ENCODE measurements at places on chromosomes 6 and 20. TPM values are rescaled to one million over a fixed set of nuclear protein-coding genes. Genes with fewer than 3 reads are reported as not detected.

The RIMS4 gene
- 0.12 TPM for total RNA-seq

The DEFB124 gene
- not detected for total RNA-seq

The FRS3 gene
- 5.2 TPM for total RNA-seq

The CFB gene
- 39.6 TPM for total RNA-seq

The CFAP61 gene
- total RNA-seq: 23.8 TPM

The PRPH2 gene
- 0.47 TPM for total RNA-seq

The CRISP3 gene
- total RNA-seq: not detected

The HLA-DQB1 gene
- total RNA-seq: 4.4 TPM

The GMDS gene
- total RNA-seq: 6.4 TPM

The FOXC1 gene
- total RNA-seq: 2.7 TPM

The SLC17A9 gene
- 1.5 TPM for total RNA-seq

DNA sequence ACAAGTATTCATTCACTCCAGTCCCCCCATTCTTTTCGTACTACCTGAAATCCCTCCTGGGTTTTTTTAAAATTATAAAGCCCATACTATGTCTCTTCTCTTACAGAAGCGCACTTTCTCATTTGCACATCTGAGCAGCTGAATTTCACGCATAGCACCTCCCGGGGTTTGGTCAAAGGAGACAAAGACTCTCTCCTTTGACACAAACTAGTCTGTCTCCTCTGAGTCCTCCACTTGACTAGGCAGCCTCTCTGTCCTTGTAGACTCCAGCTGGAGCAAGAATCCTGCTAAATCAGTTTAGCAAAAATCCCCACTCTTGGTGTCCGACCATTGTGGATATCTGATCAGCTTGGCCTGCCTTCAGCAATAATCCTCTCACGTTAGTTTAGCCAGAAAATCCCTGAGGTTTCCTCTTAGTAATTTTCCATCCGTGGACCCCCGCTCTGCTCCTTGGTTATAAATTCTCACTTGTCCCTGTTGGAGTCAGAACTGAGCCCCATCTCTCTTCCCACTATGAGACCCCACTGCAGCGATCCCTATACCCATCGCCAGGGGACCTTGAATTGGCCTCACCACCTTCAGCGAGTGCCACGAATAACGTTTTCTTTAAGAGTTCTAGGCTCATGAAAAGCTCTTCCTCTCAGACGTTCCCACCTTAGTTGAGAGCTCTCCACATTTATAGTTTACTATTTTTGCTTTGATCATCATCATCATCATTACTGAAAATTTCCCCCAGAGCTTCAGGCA, 29.0 kb downstream of the PDYN start:
- DNase-seq: no peak

DNA sequence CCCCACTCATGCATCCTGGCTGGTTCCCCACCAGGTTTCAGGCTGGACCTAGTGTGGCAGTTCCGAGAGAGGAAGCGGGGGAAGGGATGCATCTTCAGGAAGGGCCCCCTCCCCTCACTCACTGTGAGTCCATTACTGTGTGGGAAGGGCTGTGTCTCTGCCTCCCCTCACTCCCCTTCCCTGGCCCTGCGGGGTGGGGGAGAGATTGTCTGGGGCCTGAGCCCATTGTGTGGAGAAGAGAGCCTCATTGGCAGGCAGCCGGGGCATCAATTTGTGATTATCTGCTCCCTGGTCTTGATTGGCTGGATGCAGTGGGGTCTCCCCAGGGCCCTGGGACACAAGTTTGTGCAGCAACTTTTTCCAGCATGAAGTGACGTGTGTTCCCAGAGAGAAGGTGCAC, 4.1 kb upstream of the MYT1 start:
- DNase-seq: no peak

GRCh38 chr6:18280084-18280483, 15.8 kb upstream of the DEK start:
- DNase-seq: no peak

GRCh38 chr6:156589281-156589680, 187.9 kb upstream of the ARID1B start:
- no peak for DNase-seq

DNA sequence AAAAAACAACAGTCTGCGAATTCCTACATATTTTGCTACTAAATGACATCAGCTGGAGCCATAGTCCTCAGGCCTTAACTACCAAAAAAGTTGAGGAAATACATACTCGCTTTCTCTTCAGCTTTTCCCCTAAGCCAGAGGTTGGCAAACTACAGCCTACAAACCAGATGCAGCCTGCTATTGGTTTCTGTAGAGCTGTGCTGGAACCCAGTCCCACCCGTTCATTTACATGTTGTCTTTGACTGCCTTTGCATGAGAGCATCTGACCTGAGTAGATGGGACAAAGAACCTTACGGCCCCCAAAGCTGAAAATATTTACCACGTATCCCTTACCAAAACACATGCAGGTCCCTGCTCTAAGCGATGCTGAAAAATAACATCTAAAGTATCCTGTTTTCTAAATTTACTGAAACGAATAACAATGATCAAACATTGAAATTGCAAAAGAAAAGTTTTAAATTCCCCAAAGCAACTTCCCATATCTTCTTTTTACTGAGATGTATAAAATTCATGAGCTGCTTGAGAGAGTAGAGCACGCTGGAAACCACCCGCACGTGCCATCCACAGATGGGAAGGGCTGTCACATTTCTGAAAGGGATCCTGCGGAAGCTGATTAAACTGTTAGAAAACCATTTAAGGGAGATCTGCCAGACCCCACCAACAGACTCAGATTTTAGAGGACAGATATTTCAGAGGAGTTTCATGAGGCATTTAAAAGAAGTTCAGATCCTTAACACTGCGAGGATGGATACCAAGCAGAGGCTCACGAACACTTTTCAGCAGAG, 124.1 kb downstream of the PRKN start:
- no peak for DNase-seq

DNA sequence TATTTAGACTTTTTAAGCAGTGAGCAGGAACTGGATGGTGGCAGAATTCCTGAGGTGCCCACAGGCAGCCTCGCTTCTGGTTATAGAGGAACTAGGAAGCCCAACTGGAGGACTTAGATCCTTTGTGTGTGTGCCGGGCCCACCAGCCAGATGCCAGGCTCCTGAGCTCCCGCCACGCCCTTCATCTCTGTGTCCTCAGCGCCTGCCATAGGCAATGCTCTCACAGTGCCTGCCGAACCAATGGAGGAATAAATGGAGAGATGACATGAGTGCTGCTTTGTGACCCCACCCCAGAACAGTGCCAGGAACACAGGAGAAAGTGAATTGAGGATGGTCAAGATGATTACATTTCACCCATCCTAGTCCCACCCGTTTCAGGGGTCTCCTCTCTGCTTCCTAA, 146.0 kb downstream of the UNC5CL start:
- no peak for DNase-seq

GRCh38 chr6:53353624-53354023, 4.9 kb upstream of the ELOVL5 start:
- no peak for DNase-seq

- no peak for DNase-seq
Observed at GRCh38 chr6:17768388-17768787, 61.7 kb upstream of the NUP153 start.

DNA sequence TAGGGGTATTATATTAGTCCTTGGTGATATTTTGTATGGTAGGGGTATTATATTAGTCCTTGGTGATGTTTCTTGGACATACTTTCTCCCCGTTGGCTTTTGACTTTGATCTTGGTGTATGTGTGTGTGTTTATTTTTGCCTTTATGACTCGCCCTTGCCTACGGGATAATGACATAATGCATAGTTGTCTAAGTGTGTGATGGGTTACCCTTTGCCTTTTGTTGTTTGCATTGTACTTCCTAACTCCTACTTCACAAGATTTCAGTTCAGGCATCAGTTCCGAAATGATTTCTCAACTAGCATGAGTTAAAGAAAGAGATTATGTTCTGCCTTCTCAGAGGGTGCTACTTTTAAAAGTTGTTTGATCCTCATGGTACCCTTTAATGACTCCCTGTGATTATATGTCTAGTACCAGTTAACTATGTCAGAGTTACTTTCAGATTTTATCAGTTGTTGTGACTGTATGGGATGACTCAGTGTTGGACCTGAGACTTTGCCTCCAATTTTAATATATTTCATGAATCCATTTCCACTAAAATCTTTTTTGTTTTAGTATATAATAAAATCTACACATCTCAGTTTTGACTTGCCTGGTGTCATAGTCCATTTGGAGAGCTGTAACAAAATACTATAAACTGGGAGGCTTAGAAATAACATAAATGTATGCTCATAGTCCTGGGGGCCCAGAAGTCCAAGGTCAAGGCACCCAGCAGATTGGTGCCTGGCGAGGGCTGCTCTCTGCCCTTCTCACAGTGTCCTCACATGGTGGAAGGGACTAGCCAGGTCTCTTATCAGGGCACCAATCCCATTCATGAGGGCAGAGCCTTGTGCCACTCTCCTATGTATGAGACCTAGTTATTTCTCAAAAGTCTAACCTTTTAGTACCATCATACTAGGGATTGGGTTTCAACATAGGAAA, 34.1 kb downstream of the CDYL start:
- DNase-seq: no peak

DNA sequence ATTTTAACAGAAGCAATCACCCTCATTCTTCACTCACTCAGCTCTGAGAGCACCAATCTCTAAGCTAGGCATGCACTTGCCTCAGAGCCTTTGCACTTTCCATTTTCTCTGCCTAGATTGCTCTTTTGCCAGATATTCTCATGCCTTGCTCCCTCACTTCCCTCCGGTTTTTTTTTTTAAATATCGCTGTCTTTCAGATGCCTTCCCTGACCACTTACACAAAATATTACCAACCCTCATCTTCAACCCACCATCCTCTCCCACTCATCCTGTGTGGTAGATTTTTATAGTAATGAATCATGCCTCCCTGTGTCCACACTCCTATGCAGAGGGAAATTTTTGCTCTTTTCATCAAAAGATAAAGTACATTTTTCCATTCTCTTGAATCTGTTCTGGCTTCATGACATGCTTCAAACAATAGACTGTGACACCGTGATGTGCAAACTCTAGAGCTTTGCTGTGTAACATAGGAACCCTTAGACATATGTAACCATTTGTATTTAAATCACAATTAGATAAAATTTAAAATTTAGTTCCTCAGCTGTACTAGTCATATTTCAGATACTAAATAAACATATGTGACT, 437.1 kb downstream of the UTRN start:
- no peak for DNase-seq

DNA sequence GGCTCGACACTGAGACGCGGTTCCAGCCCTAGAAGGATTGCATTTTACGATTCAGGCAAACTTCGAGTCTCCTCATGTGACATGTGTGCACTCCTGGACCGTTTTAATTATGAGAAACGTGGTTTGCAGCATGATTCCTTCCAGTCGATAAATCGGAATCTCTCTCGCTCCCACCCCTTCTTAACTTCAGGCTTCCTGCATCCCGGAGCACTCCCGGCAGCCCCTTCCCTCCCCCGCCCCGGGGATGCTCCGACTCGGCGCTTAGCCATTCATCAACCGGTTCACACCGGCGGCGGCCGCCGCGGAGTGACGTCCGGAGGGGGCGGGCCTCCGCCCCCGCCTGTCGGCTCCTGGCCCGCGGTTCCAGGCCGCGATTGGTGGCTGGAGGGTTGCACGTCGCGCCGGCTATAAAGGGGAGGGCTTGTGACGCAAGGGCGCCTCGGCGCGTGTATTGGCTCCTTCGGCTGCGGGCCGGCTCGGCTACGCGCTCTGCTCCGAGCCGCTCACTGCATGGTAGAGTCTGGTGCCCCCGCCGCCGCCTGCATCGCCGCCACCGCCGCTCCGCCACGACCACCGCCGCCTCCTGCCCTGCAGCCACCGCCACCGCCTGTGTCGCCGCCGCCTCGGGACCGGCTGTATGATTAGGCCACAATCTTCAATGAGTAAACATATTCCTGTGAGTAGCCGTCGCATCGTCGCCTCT, at the start of the genes LOC128125822 and PTP4A1:
TSS of gene LOC128125822 (plus strand) at position 437 of the 703 bp plus-strand sequence.
TSS of gene PTP4A1 (plus strand) at position 437 of the 703 bp plus-strand sequence. CDS start 4,401 bp downstream, outside the sequence.
- peak; percentile 99 for DNase-seq

GRCh38 chr6:108650325-108650724, 89.6 kb downstream of the FOXO3 start:
- no peak for DNase-seq

GRCh38 chr6:44216677-44217331, at the start of gene MYMX:
Gene MYMX (plus strand): TSS chr6:44216926. CDS start chr6:44217472, 546 bp downstream.
- DNase-seq: peak; percentile 69

- DNase-seq: peak; percentile 68
Observed at GRCh38 chr20:32189691-32190615, 17.6 kb downstream of the PLAGL2 start.

DNA sequence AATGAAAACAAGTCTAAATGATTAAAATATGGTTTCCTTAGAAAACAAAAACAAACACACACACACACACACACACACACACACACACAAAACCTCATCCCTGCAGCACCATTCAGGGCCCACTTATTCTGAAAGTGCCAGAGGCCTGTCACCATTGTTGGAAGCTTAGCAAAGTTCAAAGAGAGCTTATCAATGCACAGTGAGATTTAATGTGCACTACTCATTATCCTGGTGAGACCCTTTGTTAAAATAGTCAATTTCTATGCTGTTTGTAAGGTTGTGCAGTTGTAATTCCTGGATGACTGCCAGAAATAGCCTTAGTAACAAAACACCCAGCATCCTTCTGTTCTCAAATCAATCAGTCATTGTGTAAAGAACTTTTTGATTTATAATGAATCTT, 482.9 kb downstream of the GRIK2 start:
- no peak for DNase-seq

All from left ventricle myocardium superior (tissue), 1 donor.